ENCODE measurements at places on chromosomes 2 and 18.

DNA sequence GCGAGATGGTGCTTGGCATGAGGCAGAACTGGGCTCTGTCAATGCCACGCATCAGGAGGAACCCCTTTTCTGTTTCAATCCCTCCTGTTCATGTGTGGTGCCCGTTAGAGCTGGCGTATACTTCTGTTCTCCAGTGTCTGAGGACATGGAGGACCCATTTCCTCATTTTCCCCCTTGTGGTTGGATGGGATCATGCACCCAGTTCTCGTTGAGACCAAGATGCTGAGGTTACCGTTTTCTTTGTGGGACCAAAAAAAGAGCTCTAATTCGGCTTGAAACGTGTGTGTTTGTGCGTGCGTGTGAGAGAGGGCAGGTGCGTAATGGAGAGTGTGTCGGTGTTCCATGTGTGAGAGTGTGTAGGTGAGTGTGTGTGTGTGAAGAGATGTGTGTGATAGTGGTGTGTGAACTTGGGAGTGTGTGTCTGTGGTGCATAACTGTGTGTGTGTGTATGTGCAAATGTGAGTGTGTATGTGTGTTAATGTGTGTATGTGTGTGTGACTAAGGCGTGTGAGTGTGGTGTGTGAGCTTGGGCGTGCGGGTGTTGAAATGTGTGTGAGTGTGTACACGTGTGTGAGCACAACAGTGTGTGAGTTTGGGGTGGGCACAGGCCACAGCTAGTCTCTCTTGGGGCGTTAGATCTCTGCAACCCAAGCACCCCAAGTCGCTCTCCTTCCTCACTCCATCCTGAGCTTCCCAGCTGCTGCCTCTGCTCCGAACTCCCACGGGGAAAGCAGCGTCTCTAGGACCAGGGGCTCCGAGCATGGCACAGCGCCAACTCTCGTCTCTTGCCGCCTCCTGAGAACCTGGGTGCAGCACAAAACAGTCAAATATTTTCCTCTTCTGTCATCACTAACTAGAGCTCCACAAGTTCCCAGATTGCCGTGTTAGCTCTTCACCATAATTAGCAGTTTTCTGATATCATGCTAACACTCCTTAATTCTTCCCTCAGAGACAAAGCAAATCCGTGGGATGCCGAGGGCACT is 75.8 kb downstream of the LONRF2 start:
- peak; percentile 23 for DNase-seq

- DNase-seq = no peak
These were observed 3.8 kb upstream of the SLC8A1 start for GRCh38 chr2:40455661-40456060.

DNA sequence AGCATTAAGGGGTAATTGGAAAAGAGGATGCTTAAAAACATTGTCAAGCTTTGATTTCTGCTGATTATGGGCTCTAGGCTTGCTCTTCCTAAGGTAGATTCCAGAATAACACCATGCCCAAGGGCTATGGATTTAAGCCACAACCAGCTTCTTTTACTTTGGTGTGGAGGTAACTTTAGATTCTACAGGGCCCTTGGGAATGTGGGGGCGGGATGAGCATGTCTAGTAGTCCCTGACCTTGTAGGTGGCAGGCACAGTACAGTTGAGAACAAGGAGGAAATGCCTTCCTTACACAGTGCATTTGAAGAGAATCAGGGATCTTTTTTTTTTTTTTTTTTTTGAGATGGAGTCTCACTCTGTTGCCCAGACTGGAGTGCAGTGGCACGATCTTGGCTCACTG is 364.2 kb downstream of the NYAP2 start:
- DNase-seq = no peak

GRCh38 chr2:52445686-52446085 is 1321.9 kb upstream of the CHAC2 start:
- DNase-seq = peak; percentile 79

DNA sequence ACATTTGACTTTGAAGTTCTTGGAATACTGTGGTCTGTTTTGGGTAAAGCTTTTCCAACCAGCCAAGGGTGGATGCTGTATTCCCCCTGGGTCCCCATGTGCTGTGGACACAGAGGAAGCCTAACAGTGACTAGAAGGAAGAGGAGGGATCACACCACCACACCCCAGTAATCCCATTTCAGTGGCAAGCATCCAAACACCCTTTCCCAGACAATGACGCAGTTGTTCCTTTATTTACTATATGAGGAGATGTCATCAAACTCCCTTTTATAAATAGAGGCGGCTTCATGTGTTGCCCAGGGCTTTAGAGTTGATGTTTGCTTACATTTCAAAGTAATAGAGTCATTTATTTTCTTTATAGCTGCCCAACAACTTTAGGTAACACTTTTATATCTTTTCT is 959.4 kb upstream of the GYPC start:
- no peak for DNase-seq

GRCh38 chr2:54757500-54757899 is 34.0 kb downstream of the EML6 start:
- no peak for DNase-seq

DNA sequence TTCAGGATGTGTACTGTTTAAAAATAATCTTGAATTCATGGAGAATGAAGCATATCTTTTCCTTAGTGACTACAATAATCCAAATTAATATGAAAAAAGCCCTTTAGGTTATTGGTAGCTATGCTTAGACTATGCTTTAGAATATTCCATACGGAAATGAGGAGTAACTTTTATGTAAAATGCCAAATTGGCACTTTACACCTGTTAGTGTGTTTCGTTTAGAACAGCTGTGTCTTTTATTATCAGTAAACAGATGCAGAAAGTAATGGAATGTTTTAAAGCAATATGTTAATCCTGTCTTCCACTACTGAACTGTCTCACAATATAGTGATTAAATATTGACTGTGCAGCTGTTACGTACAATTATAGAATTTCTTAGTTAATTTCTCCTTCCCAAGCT is 129.6 kb downstream of the PMS1 start:
- no peak for DNase-seq

- DNase-seq = no peak
These were observed 294.3 kb upstream of the SLC8A1 start for GRCh38 chr2:40746191-40746590.

GRCh38 chr2:68099260-68099659 is 36.5 kb upstream of the C1D start:
- DNase-seq = no peak

DNA sequence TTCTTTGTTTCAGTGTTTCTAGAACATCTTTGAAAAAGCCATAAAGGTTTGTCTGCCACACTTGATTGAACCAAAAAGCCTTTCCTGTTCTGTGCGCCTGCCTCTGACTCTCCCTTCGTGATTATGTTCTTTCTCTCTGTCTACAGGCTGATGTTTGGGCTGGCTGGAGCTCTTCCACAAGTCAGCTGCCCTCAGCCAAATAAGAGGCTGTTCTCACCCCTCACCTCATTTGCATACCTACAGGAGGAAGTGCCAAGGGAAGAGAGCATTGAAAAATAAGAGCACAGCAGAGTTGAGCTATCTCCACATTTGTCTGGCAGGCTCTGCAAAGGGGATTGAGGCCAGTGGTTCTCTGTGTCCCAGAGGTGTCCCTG is 15.8 kb downstream of the INPP5D start:
- peak; percentile 36 for DNase-seq

GRCh38 chr2:165494573-165494972 is 25.1 kb downstream of the CSRNP3 start:
- DNase-seq = no peak

DNA sequence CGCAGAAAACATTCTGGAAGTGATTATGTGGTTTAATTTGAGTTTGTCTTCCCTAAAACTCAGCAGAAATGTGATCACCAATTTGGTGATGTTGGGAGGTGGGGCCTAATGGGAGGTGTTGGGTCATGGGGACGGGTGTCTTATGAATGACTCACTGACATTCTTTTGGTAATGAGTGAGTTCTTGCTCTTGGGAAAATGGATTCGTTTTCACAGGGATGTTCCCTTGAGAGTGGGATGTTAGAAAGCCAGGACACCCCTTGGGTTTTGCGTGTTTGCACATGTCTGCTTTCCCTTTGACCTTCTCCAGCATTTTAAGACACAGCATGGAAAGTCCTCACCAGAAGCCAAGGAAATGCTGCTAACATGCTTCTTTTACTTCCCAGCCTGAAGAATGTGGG is 321.5 kb upstream of the NT5C1B start:
- no peak for DNase-seq

DNA sequence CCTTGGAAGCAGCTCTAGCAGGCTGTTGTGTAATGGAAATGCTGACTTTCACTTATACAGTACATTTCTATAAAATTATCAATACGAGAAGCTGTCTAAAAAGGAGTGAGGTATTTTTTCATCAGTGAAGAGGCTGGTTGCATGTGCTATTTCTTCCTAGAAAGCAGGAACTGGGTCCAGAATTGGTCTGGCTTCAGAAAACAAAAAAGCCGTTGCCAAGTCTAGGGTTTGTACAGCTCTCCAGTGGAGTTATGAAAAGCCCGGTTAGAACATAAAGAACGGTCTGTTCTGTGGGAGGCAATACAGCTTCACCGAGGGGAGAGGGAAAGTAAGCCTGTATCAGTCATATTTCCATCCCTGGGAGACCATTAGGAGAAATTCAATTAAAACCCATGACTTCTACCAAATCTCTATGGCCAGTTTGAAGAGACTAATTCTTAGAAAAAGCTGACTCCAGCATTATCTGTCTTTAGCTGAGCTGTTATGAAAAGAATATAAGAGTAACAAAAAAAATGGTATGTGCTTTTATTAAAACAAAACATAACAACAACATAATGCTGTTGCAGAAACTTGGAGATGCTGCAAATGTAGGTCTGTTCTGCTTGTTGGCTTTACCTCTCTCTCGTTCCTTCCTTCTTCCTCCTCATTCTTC is 217.0 kb downstream of the CMPK2 start:
- DNase-seq = peak; percentile 77

DNA sequence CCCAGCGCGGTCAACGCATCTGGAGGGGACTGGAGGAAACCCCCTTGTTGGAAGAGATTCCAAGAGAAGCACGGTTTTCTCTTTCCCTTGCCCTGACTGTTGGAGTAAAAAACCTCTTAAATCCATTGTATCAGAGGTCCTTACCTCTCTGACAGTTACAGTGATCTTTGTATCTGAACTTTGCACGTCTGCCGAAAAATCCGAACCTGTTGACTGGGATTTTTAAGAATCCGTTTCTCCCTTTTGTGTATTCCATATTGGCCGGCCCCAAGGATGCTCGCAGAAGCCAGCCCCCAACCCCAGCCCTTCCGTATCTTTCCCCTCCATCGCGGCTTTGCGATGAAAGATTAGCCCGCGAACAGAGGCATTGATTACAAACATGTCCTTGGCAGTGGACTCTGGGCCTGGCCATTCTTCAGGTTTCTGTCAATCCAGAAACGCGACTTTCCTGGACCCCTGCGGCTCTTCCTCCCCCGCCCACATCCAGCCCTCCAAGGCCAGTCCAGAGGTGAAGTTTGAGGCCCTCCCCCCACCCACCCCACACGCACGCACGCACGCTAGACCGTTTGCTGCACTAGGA is 4.6 kb upstream of the DLX1 start:
- no peak for DNase-seq

GRCh38 chr18:14769381-14769780 is 21.4 kb downstream of the ANKRD30B start:
- no peak for DNase-seq

DNA sequence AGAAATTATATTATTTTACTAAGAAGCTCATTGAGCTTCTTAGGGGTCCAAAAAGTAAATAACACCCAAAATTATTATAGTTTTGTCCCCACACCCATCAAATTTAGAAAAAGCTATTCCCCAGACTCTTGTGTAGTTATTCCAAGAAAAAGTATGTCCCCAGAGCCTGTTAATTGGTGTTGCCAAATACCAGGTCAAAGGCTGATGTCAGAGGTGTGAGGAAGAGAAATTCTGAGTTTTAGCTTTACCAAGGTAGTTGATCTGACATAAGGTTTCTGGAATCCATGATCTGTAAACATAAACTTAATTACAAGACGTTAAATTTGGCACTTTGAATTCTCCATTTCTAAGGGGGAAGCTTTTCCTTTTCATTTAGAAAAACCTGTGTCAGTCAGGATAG is 29.3 kb upstream of the PSME4 start:
- no peak for DNase-seq

DNA sequence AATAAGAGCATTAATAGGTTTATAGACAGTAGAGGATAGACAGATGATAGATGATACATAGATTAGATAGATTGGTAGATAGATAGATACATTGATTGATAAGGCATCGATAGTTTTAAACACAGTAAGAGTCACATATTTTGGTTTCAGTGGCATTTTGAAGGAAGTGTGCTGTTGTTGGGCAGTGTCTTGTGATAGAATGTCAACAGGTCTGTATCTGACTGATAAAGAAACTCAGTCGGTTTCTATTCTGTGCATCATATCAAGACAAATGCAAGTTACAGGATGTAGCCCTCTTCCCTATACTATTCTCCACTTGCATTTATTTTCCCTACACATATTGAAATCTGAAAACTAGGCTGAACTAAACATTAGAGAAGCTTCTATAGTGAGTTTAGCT is 1229.0 kb upstream of the ZEB2 start:
- DNase-seq = no peak

- no peak for DNase-seq
These were observed 467.1 kb downstream of the MBD2 start for GRCh38 chr18:53757328-53757727.

- DNase-seq = no peak
These were observed 63.5 kb upstream of the FN1 start for GRCh38 chr2:215499331-215499730.

- no peak for DNase-seq
These were observed 615.7 kb downstream of the EPHA4 start for GRCh38 chr2:220956429-220956828.

DNA sequence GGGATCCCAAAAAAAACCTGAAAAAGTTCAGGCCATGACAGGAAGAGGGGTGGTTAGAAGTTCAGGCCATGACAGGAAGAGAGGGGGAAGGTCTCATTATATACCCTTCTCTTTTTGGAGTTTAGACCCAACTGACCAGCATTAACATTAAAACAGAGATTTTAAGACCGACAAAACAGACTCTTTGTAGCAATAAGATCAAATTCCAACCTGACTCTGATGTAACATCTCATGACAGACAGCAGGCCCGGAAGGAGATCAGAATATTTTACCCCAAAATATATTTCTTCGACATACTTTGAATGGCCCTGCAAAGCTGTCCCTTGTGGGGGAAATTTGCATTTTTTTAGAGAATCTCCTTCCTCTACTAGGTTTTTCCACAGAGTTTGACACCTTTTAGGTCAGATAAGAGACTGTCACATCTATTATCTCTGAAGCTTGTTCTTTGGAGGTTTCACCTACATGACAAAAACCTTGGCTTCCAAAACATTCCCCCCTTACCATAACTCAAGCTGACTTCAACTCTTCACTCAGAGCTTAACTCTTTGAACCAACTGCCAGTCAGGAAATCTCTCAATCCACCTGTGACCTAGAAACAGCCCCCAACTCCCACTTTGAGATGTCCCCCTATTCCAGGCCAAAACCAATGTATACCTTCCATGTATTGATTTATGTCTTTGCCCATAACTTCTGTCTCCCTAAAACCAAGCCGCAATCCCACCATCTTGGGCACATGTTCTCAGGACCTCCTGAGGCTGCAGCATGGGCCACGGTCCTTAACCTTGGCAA is 51.0 kb upstream of the B3GNT2 start:
- DNase-seq = no peak

DNA sequence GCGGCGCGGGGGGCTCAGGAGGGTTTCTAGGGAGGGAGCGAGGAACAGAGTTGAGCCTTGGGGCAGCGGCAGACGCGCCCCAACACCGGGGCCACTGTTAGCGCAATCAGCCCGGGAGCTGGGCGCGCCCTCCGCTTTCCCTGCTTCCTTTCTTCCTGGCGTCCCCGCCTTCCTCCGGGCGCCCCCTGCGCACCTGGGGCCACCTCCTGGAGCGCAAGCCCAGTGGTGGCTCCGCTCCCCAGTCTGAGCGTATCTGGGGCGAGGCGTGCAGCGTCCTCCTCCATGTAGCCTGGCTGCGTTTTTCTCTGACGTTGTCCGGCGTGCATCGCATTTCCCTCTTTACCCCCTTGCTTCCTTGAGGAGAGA is 5.2 kb downstream of the PROC start:
- DNase-seq = peak; percentile 21
